AG20443 (cell line): ENCODE measurements at places on chromosomes 6 and 20.
A peak's percentile ranks its signal among the peaks of the same experiment; 100 is the strongest.

DNA sequence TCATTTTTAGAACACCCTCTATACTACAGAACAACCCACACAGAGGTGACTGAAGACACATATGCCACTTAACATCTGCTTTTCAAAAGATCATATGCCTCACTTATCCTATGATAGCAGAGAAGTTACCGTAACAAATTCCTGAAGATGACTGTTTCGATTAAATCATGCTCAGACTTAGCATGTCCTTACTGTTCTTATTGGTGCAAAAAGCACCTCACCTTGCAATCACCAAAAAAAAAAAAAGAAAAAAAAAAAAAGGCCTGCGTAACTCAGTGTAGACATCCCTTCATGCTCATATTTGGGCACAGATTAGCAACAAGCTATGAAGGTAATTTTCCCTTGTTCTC, 17.7 kb upstream of the DST start:
- no peak for DNase-seq

GRCh38 chr6:154653853-154654252, 79.4 kb upstream of the SCAF8 start:
- DNase-seq: peak; percentile 66

DNA sequence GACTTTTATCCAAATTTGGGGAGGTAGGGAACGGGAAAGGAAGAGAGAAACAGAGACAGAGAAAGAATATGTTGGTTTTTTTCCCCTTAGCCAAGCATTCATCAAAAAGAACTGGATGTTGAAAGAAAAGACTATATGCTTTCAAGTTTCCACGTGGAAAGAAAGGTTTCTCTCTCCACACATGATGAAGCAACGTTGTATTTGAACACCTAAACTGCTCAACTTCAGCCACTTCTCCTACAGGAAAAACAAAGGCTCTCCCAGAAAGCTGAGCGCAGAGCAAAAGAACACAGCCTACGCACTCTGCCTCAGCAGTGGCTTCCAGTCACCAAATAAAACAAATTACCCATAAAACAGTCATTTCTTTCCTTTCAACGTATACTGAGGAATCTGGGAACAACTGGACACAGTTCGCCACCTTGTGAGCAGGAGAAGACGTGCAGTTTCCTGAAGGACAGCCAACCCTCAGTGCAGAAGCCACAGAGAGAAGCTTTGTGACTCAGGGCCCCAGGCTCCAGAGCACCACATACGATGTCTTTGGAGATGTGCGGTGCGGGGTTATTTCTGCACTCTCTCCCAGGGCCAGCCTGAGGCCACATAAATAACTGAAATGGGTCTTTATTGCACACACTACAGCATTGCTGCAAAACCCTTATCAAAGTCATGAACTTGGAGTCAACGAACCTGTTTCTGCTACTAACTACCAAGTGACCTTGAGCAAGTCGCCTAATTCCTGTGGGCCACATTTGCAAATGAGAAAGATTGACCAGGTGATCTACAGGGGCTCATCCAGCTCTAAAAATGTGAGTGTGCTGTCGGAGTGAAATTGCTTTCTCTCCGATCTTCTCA, 10.1 kb downstream of the IL17F start:
- DNase-seq: peak; percentile 81

- peak; percentile 86 for DNase-seq
Measured at GRCh38 chr6:10441004-10441654, 26.3 kb upstream of the TFAP2A start.

GRCh38 chr20:44526129-44526528, 4.3 kb upstream of the SERINC3 start:
- no peak for DNase-seq

GRCh38 chr6:75345413-75345812, 60.8 kb upstream of the TMEM30A start:
- DNase-seq: no peak

DNA sequence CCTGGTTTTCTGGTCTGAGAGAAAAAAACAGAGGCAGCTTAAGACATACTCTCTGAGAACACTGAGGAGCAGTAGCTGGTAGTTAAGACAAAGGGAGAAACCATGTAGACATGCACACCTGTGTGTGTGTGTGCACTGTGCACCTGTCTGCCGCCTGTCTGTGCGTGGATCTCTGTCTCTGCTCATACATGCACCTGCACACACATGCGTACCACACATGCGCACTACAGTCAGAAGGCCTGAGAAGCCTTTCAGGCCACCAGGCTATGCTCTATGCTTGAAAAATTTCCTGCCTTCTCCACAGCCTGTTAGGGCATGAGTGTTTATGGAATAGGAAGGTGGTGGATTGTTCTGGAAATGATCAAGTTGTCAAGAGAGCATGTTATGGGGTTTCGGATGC, 103.5 kb downstream of the CDH4 start:
- no peak for DNase-seq
